NK-92 treated with Interleukin-12 subunit alpha and Interleukin-12 subunit beta, amount 100 ng/mL, for 24 hours (cell line): ENCODE measurements at places on chromosomes 2 and 18.

- DNase-seq: no peak
Measured at GRCh38 chr2:138424436-138425140, 77.0 kb upstream of the SPOPL start.

DNA sequence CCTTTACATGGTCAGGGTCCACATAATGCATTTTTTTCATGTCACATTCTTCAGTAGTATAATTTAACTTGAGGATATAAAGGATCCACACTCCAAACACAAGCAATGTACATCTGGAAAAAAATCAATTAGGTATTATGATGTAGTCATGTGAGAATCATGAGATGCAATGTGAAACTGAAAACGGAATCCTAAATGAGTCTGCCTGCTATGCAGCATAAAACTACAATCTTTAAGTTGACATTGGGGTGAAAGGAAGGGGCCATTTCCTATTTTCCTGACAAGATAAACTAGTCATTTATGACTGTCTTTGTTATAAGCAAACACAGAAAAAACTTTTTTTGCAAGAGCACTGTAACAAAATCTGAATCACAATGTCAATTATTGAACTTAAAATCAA is 27.6 kb downstream of the ST3GAL5 start:
- no peak for DNase-seq

- no peak for DNase-seq
Measured at GRCh38 chr2:236873636-236874035, 212.1 kb upstream of the COPS8 start.

GRCh38 chr18:23798824-23799223 is 109.6 kb downstream of the LAMA3 start:
- no peak for DNase-seq

DNA sequence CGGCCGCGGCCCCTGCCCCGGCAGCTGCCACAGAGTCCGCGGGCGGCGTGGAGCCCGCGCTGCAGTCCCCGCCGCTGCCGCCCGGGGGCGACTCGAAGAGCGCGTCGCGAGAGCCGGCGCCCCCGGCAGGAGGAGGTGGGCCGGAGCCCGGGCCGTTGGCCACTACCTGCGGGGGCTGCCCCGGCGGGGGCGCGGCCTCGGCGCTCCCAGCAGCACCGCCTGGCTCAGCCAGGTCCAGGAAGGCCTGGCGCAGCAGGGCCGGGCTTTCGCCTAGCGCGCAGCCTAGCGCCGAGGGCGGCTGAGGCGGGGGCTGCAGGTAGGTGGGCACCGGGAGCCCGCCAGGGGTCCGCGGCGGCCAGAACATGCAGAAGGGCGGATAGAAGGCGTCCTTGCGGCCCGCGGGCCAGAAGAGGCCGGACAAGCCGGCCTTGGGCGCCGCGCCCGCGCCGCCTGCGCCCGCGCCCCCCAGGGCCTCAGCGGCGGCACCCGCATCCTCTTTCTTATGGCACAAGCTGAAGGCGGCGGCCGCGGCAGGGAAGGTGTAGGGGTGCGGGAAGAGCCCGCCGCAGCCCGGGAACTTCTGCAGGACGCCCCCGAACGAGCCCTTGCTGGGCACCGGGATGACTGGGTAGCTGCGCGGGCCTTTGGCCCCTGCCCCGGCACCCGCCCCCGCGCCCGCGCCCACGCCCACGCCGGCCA is 3.9 kb downstream of the SKOR2 start:
- no peak for DNase-seq
